Psoas muscle (tissue), 8 donors: ENCODE measurements at places on chromosomes 4 and X. TPM values are rescaled to one million over a fixed set of nuclear protein-coding genes. Genes with fewer than 3 reads are reported as not detected.

TBX22 gene
- not detected for polyA plus RNA-seq

GYPA gene
- polyA plus RNA-seq, result not detected

PTCHD1 gene
- polyA plus RNA-seq, result 0.01 TPM

ITGB1BP2 gene
- 13.8 TPM for polyA plus RNA-seq

NWD2 gene
- 0.01 TPM for polyA plus RNA-seq

FHDC1 gene
- 2.8 TPM for polyA plus RNA-seq

RPL36A gene
- polyA plus RNA-seq, result 1,450 TPM

SUPT20HL2 gene
- not detected for polyA plus RNA-seq

OCIAD2 gene
- polyA plus RNA-seq, result 8.8 TPM

SHROOM4 gene
- polyA plus RNA-seq, result 2.5 TPM
